ENCODE measurements at places on chromosomes 2 and 18.

DNA sequence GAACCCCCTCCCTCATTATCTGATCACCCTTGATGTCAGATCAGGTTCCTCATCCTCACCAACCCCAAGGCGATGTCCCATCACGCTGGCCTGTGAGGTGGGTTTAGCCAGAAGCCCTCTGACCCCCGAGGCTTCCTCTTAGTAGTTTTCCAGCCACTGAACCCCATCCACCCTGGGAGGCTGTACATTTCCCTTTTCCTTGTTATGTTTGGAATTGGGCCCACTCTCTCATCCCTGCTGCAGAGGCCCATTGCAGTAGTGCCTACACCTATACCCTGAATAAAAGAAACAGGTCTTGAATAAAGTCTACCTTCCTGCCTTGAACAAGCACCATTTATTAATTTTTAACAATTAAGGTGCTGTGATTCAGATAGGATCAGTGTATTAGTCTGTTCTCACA, 80.1 kb downstream of the NCAPH start:
- DNase-seq = no peak

GRCh38 chr2:216341121-216341520, 31.2 kb downstream of the MARCHF4 start:
- DNase-seq = peak; percentile 75

- peak; percentile 91 for DNase-seq
Measured at GRCh38 chr2:218671654-218672566, at the start of the genes RNF25 and STK36. RNF25 (minus strand) TSS chr2:218672002; CDS start chr2:218671970, 32 bp downstream. STK36 (plus strand) TSS chr2:218672086; CDS start chr2:218672830, 744 bp downstream.

DNA sequence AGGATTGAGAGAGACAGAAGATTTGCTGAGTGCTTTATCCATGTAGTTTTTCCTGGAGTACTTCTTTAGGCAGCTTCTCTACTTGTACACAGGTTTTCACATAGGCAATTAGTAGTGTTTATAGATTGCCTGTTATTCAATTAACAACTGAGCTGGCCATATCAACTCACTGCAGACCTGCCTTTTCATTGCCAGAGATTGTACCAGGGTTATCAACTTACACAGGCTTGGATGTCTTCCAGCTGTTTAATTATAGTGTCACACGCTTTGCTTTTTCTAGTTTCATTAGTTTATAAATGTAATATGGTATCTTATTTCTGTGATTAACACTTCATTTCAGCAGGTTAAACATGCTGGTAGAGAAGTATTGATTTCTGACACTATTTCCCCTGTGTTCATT, 125.9 kb downstream of the GPD2 start:
- DNase-seq = no peak

DNA sequence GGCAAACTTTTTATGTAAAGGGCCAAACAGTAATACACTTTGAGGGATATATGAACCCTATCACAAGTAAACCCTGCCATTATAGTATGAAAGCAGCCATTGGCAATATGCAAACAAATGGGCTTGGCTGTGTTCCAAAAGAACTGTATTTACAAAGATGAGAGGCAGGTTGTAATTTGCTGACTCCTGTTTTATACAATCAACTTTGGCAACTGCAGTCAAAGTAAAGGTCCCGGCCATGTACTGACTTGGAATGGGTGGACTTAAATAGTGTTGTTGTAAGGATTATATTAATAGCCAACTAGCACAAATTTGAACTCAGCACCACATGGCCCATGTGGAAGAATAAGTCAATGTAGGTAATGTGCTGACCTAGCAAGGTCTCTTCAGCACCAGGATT, 223.4 kb downstream of the WDPCP start:
- no peak for DNase-seq

DNA sequence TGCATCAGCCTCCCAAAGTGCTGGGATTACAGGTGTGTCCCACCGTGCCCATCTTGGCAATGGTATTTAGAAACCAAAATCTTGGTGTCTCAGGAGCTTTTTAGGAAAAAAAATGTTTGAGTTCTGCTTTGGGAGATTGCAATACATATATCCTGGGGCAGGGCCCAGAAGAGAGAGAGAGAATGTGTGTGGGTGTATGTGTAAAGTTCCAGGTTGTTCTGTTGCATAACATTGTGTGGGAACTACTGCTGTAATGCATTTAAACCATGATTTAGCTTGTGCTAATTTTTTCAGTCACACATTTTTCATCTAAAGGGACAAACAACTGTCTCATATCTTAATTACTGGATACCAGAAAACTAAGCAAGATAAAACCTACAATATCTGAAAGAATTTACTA, 70.8 kb upstream of the NABP1 start:
- DNase-seq = peak; percentile 31

- no peak for DNase-seq
Measured at GRCh38 chr2:30789670-30790210, 17.5 kb downstream of the CAPN13 start.

DNA sequence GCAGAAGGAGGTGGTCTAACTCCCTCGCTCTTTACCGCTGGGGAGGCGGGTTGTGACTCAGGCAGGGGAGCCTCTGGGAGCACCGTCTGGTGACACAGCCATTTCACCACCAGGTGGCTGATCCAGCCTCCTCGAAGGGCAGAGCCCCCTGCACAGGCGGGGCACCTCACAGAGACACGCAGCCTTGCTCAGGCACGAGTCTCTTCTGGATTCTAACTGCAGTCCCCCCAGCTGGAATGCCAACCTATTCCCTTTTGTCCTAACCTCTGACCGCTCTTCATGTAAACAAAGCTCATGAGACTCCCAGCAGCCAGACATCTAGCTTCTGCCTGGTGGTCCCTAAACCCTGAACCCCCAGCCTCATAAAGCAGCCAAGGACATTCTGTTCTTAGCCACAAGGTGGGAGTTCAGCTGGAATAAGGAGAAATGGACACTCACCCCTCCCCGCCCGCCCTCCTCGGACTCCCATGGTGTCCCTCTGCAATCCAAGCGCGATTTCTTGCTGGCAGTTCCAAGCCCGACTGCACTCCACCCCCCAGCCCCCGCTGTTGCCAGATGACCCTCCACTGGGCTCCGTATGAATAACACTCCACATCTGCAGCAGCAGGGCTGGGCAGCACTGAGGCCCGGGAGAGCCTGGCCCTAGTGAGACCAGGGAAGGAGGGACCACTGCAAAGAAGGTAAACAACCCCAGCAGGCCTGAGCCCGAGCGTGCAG, 84.3 kb downstream of the TNS1 start:
- DNase-seq = no peak

- peak; percentile 94 for DNase-seq
Measured at GRCh38 chr2:196601430-196602306, 37.8 kb upstream of the CCDC150 start.

- peak; percentile 76 for DNase-seq
Measured at GRCh38 chr18:48897531-48897930, 53.2 kb downstream of the SMAD7 start.
